ENCODE measurements at places on chromosomes 16 and 17.
A peak's percentile ranks its signal among the peaks of the same experiment; 100 is the strongest.

DNA sequence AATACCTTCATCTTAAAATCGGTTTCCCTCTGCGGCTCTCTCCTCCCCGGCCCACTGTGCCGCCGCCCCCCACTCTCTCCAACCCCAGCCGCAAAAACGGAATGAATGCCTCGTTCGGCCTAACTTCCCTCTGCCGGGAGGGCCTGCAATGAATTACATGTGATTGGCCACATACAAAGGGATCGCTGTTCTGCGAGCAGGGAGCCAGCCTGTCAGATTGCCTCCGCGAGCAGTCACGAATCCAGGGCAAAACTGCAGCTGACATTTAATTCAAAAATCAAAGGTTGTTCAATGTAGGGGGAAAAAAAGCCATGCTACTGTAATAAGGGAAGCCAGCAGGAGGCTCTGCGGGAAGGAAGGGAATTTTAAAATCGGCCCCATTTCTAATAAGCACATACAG, 84.9 kb downstream of the TBC1D16 start:
- no peak for DNase-seq

GRCh38 chr17:9874722-9875121, 30.3 kb downstream of the RCVRN start:
- no peak for DNase-seq

- DNase-seq, result no peak
Measured at GRCh38 chr17:6592173-6592572, 35.8 kb upstream of the PITPNM3 start.

- DNase-seq, result no peak
Measured at GRCh38 chr17:33137426-33137825, 145.8 kb downstream of the SPACA3 start.

GRCh38 chr17:76034428-76035350, 7.6 kb upstream of the EVPL start:
- DNase-seq, result no peak

DNA sequence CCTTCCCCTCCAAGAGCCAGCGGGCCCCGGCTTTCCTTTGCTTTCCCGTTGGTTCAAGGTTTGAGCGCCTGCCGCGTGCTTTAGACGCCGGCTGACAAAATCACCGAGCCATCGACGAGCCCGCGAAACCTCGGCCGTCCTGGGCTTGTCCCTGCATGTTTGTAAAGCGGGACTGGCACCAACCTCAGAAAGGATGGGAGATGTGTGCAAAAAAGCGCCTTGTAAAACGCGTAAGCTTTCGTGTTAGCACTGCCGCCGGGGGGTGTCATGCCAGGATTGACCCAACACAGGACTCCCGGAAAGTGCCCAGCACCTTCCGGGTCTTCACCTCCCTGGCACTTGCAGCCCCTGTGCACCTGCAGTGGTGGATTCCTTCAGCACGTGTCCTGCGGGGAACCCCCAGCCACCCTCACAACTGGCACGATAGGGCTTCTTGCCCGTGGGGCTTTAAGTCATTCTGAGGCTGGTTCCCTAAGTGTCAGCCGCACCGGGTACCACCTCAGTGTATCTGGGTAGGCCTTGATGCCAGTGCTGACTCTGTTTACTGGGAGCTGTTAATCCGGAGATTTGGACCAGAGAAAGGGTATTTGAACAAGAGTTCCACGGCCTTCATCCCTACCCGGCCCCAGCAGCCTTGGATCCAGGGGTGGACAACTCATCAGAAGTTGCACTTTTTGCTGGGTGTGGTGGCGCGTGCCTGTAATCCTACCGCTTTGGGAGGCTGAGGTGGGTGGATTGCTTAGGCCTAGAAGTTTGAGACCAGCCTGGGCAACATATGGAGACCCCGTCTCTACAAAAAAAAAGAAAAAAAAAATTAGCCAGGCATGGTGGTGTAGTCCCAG, 817 bp downstream of the NDUFAF8 start:
- peak; percentile 8 for DNase-seq

GRCh38 chr17:80991645-80992076, at the start of gene CHMP6:
Gene CHMP6, plus strand, starts transcription at chr17:80991841. Its CDS starts 78 bp downstream, at chr17:80991919.
- DNase-seq, result peak; percentile 76

- no peak for DNase-seq
Measured at GRCh38 chr17:77492446-77493237, 351.9 kb downstream of the SEC14L1 start.

- no peak for DNase-seq
Measured at GRCh38 chr17:44346064-44346844, 1.2 kb downstream of the GRN start.

GRCh38 chr17:43030137-43030767, 5.2 kb downstream of the RND2 start:
- no peak for DNase-seq

GRCh38 chr16:56300891-56301850, 109.9 kb downstream of the GNAO1 start:
- DNase-seq, result no peak

DNA sequence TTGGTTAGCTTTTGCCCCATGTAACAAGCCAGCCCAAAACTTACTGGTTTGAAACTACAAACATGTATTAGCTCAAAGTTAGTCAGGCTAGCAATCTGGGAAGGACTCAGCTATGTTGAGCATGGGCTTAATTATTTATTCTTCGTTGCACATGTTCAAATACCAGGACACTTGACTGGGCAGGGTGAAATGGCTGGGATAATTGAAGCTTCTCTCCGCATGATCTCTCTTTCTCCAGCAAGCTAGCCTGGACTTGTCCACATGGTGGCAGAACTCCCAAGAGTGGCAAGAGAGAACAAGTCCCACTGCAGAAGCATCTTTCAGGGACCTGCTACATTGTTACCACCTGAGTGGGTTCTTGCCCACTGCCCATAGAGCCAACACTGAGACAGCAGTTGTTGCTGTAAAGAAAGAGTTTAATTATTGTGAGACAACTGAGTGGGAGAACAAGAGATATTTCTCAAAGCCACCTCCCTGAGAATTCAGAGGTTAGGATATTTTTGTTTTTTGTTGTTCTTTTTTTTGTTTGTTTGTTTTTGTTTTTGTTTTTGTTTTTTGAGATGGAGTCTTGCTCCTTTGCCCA, 16.8 kb upstream of the ATF7IP2 start:
- no peak for DNase-seq

- DNase-seq, result no peak
Measured at GRCh38 chr16:65066651-65067050, 55.2 kb downstream of the CDH11 start.

DNA sequence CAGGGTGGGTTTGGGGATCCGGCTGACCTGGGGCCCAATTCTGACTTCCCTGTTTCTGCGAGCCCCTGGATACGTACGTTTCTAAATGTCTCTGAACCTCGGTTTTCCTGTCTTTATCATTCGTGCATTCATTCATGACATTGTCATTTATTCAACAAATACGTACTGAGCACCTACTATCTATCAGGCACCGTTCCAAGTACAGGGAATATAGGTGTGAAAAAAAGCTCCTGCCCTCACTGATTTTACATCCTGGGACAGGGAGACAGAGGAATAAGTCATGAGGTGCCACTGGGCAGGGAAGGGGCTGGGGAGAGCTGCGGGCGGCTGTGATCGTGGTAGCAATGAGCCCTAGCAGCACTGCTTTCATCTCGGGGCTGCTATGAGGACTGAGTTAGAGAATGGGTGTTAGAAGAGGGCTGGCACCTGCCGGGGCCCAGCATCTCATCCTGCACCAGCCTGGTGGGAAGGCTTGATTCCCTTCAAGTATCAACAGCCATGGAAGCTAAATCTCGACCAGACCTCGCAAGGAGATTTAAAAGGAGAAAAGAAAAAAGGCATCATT, 88.3 kb upstream of the DNAH17 start:
- DNase-seq, result no peak

- DNase-seq, result no peak
Measured at GRCh38 chr17:48413613-48414405, 16.2 kb downstream of the SKAP1 start.

DNA sequence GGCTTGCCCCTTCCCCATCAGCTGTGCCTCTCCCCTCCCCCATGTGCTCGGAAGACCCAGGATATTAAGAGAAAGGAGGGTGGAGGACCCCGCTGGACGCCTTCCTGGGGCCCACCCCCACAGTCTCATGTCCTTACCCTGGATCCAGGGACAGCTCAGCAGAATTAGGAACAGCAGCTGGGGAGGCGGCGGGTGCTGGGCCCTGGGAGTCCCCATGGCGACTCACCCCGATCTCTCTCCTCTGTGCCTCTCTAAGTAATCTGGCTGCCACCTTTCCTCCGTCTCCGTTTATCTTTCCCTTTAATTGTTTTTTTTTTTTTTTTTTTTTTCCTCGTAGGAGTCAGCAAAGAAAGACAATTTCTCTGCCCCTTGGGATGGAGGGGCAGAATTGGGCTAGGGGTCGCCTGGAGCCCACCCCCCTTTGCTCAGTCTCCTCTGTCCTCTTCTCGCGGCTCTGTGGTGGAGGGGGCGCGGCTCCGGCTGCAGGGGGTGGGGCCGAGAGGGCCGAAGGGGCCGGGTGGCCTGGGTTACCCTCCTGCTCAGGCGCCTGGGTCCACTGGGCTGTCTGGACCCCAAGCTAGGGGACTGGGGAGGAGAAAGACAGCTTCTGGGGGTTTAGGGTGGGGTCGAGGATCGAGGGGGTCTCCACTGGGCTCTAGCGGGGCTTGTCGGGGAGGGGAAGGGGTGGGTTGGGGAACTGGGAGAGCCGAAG, 390 bp downstream of the SEZ6L2 start:
- no peak for DNase-seq

- peak; percentile 62 for DNase-seq
Measured at GRCh38 chr16:57824888-57825287, 22.6 kb upstream of the KIFC3 start.

- DNase-seq, result no peak
Measured at GRCh38 chr17:61286449-61286848, 113.2 kb upstream of the TBX2 start.

- DNase-seq, result no peak
Measured at GRCh38 chr16:962901-963814, 7.6 kb downstream of the LMF1 start.

DNA sequence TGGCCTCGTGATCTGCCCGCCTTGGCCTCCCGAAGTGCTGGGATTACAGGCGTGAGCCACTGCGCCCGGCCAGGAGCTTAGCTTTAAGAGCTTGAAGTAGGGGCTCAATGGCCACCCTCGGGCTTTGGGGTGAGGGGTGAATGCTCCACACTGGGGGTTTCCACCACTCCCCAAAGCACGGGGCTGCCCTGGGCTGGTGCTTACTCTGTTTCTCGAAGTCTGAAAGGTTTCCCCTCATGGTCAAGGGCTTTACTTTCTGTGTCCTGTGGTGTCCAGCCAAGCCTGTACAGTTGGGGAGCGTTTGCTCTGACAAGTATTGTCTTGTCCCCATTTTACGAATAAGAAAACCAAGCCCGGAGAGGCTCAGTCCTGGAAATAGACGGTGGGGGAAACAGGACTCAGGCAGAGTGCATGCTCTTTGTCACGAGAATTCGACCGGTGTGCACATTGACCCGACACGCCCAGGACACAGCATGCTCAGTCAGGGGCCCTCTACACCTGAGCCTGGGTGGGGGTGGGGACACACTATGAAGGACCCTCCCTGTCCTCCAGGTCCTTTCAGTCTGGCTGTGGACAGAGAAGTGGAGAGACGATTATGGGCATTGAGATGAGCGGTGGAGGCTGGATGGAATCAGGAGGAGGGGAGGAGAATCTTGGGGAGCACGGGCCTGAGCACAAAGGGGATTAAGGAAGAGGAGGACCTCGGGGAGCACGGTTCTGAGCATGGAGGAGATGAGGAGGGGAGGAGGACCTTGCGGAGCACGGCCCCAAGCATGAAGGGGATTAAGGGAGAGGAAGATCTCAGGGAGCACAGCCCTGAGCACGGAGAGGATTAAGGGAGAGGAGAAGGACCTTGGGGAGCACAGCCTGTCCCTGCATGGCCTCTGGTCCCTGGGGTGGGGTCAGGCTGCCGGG, 7.5 kb downstream of the CD7 start:
- DNase-seq, result no peak

- DNase-seq, result no peak
Measured at GRCh38 chr17:77646046-77646430, 312.5 kb upstream of the TNRC6C start.

DNA sequence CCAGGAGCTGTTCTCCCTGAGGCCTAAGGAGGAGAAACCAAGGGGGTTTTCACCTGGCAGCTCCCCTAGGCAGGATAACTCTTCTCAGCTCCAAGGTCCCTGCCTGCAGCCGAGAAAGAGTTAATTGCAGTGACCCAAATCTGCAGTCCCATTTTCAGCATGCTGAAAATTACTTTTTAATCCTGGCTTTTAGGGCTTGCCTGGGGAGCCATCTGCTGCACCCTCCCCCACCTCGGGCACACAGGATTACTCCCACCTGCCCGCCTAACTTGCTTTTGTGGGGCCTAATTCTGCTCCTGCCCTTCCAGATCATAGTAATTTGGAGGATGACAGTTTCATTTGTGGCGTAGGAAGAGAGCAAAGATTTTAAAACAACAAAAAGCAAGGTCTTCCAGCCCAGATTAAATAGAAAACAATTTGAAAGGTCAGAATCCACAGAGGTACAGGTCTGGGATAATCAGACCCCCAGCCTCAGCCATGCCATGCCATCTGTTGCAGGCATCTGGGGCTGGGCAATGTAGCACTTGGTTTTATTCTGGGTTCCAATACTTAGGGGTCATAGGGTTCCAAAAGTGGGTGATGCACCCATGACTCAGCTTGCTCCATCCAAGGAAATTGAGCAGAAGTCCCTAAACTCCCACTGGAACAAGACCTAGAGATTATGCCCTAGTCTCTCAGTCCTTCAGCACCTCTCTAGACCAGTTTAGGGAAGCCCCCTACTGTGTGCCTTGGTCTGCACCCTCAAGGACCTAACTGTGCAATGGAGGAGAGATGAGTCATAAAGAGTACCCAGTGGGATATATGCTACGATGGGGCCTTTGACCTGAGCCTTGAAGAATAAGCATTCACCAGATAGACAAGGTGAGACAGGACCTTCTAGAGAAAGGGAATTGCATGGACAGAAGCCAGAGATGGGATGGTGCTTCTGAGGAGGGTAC, 64.5 kb upstream of the NLK start:
- DNase-seq, result no peak

DNA sequence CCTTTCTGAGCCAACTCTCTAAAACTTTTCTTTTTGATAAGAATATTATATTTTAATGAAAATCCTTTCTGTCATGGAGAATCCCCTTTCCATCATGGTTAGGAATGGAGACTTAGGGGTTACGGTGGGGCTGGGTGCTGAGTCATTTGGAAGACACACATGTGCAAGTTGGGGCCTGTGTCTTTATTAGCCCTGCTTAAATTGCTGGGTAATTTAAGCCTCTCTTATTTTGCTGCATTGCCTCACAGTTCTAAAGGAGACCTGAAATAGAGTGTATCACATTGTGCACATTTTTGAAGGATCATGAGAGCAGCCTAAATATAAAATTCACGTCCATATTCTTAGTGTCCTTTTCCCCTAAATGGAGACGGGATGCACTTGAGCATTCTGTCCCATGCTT, 61.8 kb upstream of the RBFOX1 start:
- DNase-seq, result no peak

GRCh38 chr16:11572301-11572995, 14.3 kb downstream of the LITAF start:
- DNase-seq, result no peak

DNA sequence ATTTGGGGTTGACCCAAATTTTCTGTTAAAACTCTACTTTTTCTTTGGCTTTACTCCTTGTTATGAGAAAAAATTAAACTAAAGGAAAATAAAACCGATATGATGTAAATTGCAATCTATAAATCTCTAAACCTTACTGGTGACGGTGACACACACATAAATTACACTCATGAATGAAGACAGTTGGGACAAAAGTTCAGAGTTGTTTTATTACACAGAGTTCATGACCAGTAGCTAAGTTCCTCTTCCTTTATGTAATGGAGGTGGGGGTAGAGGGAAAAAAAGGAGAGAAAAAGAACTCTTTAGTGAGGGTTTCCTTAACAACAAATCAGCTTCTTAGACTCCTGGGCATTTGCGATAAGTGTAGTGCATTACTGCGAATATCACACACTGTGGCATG, 220.7 kb downstream of the KCNJ2 start:
- DNase-seq, result no peak

- no peak for DNase-seq
Measured at GRCh38 chr17:74759243-74759801, 10.9 kb downstream of the NHERF1 start.

All from LoVo (cell line).